ENCODE measurements at places on chromosomes 3 and 15. TPM values are rescaled to one million over a fixed set of nuclear protein-coding genes. Genes with fewer than 3 reads are reported as not detected.
A peak's percentile ranks its signal among the peaks of the same experiment; 100 is the strongest.

Gene ROBO2
- total RNA-seq, result not detected

Gene GP9
- not detected for total RNA-seq

Gene BFSP2
- total RNA-seq, result 1.2 TPM

Gene TRIM42
- total RNA-seq, result not detected

DNA sequence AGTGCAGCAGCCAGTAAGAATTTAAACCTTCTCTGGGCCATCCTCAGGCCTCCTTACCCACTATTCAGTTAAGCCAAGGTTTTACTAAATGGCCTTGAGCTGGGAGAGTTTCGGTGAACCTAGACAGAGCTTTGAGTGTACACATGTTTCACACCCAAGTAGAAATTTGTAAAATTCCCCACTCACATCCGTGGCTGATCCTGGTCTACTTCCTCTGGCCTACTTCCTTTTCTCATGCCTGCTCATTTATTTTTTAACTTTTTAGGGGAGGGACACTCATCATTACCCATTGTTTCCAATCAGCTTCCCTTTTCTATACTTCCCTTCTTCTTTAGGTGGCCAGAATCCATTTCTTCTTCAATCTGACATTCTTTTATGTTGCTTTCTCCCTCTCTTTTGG, 7.6 kb downstream of the CX3CR1 start:
- no peak overlapping the region for H3K27ac ChIP-seq
- H3K27me3 ChIP-seq, result peaks cover 18% of the 10 kb centered on the region
- H3K4me3 ChIP-seq, result no peak overlapping the region
- peaks cover 33% of the 10 kb centered on the region for H3K4me1 ChIP-seq

- H3K36me3 ChIP-seq, result no peaks in the 10 kb centered on the region
- H3K4me1 ChIP-seq, result no peaks in the 10 kb centered on the region
- peaks cover 34% of the 10 kb centered on the region for H3K27me3 ChIP-seq
- DNase-seq, result no peak
- H3K4me3 ChIP-seq, result no peak overlapping the region
Measured at GRCh38 chr15:94844198-94844537, 612.8 kb downstream of the MCTP2 start.

GRCh38 chr3:86282106-86282787, 708.7 kb downstream of the VGLL3 start:
- no peak overlapping the region for H3K4me3 ChIP-seq
- no peak for DNase-seq
- H3K27me3 ChIP-seq, result no peaks in the 10 kb centered on the region

DNA sequence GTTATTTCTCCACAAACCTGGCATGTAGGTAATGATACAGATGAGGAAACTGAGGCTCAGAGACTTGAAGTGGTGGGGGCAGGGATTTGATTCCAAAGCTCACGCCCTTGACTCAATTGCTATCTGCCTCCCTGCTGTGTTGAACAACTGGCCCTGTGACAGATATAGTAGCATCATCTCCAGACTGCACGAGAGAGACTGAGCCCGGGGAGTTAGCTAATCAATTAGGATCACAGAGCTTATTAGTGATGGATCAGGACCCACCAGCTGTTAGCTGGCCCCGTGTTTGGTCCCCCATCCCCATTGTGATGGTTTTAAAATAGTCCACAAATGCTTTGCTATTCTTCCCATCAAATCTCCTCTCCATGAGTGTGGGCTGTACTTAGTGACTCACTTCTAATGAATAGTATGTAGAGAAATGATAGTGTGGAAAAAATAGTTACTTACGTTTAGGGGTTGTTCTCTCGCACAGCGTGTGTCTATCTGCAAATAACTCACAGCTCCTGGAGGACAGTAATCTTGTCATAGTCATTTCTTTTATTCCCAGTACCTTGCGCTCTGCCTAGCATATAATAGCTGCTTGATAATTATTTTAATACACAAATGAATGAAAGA, 74.4 kb upstream of the KLF13 start:
- peaks cover 19% of the 10 kb centered on the region for H3K27me3 ChIP-seq
- DNase-seq, result no peak
- peaks cover 19% of the 10 kb centered on the region for H3K4me1 ChIP-seq
- no peak overlapping the region for H3K27ac ChIP-seq
- no peaks in the 10 kb centered on the region for H3K36me3 ChIP-seq
- H3K4me3 ChIP-seq, result no peak overlapping the region

DNA sequence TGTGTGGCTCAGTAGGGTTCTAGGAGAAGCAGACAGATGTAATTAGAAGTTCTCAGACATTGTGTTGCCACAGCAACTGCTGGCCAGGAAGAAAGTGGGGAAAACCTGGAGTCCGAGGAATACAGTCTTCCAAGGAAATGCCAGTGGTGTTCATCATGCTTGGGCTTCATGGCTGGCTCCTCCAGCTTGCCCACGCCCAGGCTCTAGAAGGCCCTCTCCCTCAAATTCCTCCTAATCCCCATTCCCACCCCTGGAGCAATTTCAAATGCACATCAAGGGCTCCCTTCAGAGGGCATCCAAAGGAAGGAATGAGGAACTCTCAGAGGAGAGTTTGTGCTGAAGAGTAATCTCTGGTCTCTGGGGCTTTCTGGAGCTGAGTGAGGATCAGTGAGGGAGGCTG, 21.9 kb downstream of the FSTL1 start:
- no peak overlapping the region for H3K4me3 ChIP-seq
- H3K27ac ChIP-seq, result no peak overlapping the region
- peaks cover 36% of the 10 kb centered on the region for H3K27me3 ChIP-seq

DNA sequence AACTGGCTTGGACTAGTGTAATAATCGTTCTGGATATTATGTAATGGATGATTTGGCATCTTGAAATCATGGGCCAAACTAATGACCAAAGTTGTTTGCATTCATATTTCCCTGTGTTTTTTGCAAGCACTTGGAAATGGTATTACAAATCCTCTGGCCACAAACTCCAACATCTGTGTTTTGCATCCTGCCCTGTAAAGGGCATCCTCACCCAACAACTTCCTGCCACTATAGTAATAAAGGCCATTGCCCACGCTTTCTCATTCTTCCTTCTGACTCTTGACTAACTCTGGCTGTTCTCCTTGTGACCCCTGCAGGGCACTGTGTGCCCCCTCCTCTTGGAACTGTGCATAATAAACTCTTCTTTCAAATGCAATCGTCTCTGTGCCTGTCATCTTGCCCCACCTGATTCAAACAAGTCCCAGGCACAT, 25.4 kb upstream of the PSMD6 start:
- H3K36me3 ChIP-seq, result no peaks in the 10 kb centered on the region
- peaks cover 12% of the 10 kb centered on the region for H3K4me1 ChIP-seq
- H3K27ac ChIP-seq, result no peak overlapping the region
- DNase-seq, result no peak

DNA sequence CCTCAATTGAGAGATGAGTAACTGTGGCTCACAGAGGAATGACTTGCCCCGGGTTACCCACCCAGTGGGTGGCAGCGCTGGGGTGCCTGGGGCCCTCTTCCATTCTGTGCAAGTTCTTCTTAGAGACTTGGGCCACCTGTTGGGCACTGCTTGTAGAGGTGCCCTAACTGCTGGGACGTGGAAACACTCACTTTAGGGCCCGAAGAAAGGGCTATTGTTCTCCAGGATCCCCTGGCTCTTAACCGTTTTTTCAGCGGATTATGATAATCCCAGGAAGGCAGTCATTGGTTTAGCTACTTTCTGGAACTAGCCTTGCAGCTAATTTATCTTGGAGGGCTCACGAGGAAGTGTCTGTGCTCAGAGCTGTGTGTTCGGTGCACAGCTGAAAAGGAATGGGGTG, 66.0 kb upstream of the GCNT3 start:
- H3K27me3 ChIP-seq, result peaks cover 3% of the 10 kb centered on the region
- no peaks in the 10 kb centered on the region for H3K36me3 ChIP-seq
- peak; percentile 39 for DNase-seq
- H3K4me3 ChIP-seq, result no peak overlapping the region
- H3K27ac ChIP-seq, result no peak overlapping the region
- peaks cover 14% of the 10 kb centered on the region for H3K4me1 ChIP-seq

- H3K27me3 ChIP-seq, result no peaks in the 10 kb centered on the region
- H3K4me3 ChIP-seq, result no peak overlapping the region
- no peaks in the 10 kb centered on the region for H3K4me1 ChIP-seq
- H3K36me3 ChIP-seq, result no peaks in the 10 kb centered on the region
Measured at GRCh38 chr3:159616234-159616825, 372.3 kb upstream of the IL12A start.
